ENCODE measurements at places on chromosomes 2 and 18.

DNA sequence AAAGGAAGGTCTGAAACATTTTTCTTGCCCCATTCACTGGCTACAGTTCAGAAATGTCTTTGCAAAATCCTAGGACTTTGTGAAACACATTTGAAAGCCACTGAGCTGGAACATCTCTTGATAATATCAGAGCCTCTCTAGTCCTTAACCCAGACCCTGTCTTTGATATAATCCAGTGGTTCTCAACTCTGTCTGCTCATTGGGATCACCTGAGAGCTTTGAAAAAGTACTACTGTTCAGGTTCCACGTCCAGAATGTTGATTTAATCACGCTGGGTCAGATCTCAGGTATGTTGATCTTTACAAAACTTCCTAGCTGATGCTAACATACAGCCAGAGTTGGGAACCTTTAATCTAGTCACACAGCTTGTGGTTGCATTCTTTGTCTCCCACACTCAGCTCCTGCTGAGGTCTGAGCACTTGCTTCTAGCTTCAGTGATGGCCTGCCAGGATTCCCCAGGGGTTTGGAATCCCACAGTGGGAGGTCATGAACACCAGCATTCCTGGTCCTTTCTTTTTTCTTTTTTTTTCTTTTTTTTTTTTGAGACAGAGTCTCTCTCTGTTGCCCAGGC is 262.7 kb downstream of the SETBP1 start:
- no peak for DNase-seq

GRCh38 chr18:32237049-32237448 is 47.2 kb downstream of the MEP1B start:
- no peak for DNase-seq

DNA sequence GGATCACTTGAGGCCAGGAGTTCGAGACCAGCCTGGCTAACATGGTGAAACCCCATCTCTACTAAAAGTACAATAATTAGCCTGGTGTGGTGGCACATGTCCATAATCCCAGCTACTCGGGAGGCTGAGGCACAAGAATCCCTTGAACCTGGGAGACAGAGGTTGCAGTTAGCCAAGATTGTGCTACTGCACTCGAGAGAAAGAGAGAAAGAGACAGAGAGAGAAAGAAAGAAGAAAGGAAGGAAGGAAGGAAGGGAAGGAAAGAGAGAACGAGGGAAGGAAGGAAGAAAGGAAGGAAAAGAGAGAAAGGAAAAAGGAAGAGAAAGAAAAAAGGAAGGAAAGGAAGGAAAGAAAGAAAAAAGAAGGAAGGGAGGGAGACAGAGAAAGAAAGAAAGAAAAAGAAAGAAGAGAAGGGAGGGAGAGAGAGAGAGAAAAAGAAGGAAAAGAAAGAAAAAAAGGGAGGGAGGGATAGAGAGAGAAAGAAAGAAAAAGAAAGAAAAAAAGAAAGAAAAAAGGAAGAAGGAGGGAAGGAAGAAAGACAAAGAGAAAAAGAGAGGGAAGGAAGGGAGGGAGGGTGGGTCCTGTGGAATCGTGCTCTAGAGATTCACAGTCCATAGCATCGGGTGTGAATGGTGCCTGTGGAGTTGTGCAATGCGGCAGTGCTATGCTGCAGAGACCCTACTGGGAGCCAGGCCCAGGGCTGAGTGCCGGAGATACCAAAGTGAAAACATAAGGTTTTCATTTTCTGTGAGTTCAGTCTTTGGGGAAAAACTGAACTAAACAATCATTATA is 4.6 kb upstream of the SDC1 start:
- no peak for DNase-seq

- DNase-seq, result no peak
Observed at GRCh38 chr2:145739681-145740080, 1219.8 kb upstream of the ZEB2 start.

DNA sequence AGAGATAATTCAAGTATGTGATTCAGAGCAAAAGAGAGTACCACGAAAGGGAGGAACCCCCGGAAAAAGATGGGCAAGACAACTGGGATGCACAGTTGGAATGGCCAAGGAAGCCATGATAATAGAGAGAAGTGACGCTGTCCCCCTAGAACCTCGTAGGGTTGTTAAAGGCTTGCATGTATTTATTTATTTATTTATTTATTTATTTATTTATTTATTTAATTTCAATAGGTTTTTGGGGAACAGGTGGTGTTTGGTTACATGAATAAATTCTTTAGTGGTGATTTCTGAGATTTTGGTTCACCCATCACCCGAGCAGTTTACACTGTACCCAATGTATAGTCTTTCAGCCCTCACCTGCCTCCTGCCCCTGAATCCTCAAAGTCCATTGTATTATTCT is 11.5 kb upstream of the PDCL3 start:
- no peak for DNase-seq

Measured in NCI-H1694 (cell line).